EH (cell line): ENCODE measurements at places on chromosomes 2 and 18.

- DNase-seq: peak; percentile 59
Measured at GRCh38 chr2:69169655-69170389, 156.8 kb downstream of the ANTXR1 start.

DNA sequence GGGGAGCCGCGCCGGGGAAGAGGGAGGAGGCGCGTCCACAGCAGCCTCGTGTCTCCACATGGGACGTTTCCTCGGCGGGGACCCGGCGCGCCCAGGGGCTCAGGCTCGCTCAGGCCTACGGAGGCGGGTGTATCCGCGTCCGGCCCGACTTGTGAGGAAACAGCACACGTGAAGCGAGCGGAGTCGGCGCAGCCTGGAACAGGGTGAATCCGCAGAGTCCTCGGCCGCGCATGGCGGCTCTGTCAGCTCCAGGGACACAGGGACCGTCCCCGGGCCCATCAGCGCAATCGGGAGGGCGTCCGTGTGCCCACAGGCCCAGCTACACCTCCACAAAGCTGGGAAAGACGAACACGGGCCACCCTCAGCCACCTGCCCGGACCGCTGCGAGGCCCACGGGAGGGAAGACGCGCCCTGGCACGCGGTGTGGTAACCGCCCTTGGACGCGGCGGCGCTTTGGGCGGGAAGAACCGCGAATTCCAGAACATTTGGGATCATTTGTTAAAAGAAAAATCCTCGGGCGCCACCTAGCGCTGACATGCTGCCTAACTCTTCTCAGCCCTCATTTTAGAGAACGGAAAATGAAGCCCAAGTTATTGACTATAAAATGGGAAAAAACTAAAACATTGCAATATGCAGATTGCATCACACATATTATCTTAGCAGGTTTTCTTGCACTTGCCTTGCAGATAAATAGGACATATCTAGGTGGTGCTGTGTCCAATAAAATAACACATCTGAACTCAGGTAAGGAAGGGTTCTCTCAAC, 40.4 kb downstream of the TMEM18 start:
- peak; percentile 55 for DNase-seq

- DNase-seq: no peak
Measured at GRCh38 chr18:41828137-41828536, 126.9 kb upstream of the PIK3C3 start.

DNA sequence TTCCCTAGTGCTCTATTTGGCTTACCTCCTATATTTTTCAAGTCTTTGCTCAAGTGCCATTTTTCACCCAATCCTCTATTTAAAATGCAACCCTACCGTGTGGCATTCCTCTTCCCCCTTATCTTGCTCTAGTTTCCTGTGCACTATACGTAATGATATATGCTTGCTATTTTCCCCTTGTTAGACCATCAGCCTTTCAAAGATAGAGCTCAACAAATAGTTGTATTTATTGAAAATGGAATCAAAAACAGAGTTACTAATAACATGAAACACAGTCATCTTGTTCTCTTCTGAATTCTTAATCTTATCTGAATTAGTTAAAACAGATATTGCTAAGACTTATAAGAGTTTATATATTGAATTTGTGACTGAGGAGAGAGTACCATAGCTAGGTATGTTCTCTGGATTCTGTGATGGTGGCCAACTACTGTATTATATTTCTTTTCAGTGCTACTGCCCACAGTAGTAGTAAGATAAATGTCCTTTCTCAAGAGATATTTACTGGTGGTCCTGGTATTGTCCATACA, 55.3 kb downstream of the CAB39 start:
- no peak for DNase-seq

GRCh38 chr2:196586511-196586991, 53.0 kb upstream of the CCDC150 start:
- DNase-seq: peak; percentile 94

DNA sequence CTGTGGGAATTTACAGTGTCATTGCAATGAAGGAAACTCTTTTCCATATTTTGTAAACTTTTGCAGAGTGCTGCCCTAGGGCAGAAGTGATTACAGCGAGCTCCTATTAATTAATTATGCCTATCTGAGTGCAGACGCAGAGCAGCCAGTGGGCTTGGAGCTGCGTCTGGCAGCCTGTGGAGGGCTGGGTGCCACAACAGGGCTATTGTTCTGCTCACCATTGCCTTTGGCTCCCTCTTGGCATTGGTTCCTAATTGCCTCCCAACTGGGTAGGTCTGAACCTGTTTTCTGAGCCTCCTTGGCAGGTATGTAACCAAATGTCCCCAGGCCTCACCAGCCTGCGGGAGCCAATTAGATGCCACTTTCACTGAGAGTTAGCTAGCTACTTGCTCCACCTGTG, 25.6 kb upstream of the ITGB6 start:
- DNase-seq: no peak

DNA sequence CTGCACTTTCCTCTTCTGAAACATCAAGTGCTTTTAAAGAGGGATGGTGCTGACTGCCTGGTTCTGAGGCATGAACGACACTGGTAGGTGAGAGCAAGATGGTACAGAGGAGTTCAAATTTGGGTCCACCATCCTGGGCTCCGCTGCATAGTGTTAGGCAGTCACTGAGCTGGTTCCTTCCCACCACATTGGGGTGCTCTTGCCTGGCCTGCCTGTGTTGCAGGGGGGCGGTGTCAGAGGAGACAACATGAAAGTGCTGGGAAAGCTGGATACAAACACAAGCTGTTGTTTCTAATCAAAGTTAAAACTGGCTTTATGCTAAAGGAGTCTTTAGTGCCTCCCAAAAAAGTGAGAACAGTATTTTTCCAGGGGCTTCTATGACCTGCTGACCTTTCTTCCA, 258.1 kb downstream of the GBX2 start:
- no peak for DNase-seq

DNA sequence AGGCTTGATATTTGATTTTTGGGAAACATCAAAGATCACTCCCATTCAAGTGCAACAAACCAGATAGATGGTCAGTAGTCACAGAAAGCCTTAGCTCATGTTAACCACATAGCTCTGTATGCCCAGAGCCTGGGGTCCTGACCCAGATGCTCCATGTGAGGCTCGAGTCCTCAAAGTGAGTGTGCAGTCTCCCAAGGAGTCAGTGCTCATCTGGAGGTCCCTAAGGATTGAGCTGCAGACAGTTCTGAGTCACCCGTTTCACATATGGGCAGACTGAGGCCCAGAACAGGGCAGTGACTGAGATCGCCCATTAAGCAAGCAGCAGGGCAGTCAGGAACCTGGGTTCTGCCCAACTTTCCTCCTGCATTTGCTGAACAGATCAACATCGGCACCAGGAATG, 9.2 kb downstream of the TMEM37 start:
- no peak for DNase-seq

- no peak for DNase-seq
Measured at GRCh38 chr2:22656426-22656825, 728.6 kb upstream of the KLHL29 start.

GRCh38 chr2:167122389-167122788, 234.1 kb downstream of the XIRP2 start:
- peak; percentile 15 for DNase-seq

GRCh38 chr2:128308284-128308731, 10.4 kb downstream of the HS6ST1 start:
- no peak for DNase-seq

DNA sequence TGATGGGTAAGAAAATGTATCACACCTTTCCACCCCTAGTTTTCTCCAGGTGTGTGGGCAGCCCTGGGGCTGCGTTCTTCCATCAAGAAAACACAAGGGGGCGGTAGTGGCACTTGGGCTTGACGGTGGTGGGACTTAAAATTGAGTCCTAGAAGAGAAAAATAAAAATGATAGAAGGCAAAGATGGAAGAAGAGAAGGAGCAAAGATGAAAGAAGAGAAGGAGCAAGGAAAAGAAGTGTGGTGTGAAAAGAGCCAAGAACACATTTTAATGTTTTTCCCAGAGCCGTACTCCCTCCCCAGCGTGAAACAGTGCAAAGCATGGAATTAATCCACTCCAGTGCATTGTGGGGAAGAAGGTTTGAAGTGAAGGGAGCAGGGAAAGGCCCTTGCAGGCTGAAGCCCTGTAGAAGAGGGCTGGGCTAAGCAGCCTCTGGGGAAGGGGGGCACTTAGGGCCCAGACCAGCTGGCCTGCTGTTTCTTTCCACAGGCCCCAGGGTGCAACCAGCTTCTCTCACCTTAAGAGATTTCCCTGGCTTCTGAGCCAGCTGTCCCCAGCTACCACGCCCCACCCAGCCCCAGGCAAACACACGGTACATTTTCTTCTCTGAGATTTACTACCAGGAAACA, 256.8 kb downstream of the RNF152 start:
- peak; percentile 63 for DNase-seq

DNA sequence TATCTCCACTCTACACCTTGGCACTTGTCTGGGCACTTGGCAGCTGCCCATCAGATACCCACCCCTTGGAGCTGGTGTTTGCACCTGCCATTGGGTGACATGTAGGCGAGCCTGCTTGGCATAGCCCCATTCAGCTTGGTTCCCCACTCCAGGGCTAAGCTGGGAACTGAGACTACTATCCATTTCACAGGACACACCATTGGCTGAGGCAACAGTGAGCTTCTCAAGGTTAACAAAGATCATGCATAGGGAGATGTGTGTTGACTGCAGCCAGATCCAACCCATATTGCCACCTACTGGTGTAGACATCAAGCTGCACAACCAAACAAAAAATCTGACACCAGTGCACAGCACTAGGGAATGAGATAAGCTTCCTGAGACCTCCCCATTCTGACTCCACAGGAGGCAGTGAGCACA, 1389.8 kb upstream of the TMEFF2 start:
- DNase-seq: no peak

- DNase-seq: no peak
Measured at GRCh38 chr2:23565374-23565773, 180.4 kb downstream of the KLHL29 start.

DNA sequence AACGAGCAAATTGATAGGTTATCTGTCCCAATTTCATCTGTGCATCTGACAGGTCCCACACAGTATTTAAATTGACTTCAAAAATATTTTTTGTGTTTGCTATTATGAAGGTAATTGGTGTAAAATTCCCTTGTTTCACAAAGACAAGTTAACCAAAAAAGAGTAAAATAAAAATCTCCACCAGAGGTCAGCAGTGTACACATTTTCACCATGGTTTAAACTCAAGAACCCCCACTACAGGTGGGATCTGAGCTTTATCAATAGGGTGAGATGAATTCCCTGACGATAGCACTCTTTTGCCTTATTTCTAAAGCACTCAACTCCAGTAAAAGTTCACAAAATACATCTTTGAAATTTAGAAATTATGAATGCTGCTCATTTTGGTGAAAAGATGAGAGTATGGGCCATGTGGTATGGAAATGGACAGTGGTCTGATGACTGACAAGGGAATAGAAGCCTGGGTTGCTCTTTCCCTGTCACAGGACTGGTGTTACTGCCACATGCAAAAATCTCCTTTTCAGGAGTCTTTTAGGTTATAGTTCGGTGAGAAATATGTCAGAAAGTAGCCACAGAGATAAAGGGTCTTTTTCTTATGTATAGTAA, 68.0 kb downstream of the SERPINB8 start:
- DNase-seq: peak; percentile 21

DNA sequence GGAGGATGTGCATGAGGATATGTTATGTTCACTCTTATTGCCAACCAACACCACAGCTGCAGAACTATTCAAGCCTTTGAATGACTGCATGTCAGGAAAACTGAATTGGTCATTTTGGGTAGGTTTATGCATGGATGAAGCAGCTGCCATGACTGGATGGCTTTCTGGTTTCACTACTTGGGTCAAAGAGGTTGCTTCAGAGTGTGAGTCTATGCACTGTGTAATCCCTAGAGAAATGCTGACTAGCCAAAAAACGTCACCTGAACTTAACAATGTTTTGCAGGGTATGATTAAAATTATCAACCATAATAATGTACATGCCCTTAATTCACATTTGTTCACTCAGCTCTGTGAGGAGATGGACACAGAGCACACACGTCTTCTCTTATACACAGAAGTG, 206.7 kb upstream of the RBBP8 start:
- no peak for DNase-seq

DNA sequence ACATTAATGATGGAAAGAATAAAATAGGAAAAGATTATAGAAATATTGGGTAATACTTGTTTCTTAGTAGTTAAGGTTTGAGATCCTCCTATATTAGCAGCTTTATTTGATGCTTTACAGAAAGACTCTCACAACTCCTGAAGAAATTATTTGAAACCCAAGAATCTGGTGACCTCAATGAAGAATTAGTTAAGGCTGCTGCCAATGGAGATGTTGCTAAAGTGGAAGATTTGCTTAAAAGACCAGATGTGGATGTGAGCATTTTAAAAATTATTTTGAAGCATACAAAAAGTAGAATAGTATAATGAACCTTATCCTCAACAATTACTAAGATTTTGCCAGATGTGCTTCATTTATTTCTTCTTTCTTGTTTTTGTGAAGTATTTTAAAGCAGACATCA, 59.1 kb downstream of the MIB1 start:
- DNase-seq: no peak

GRCh38 chr2:103361712-103362111, 599.9 kb downstream of the TMEM182 start:
- DNase-seq: no peak

DNA sequence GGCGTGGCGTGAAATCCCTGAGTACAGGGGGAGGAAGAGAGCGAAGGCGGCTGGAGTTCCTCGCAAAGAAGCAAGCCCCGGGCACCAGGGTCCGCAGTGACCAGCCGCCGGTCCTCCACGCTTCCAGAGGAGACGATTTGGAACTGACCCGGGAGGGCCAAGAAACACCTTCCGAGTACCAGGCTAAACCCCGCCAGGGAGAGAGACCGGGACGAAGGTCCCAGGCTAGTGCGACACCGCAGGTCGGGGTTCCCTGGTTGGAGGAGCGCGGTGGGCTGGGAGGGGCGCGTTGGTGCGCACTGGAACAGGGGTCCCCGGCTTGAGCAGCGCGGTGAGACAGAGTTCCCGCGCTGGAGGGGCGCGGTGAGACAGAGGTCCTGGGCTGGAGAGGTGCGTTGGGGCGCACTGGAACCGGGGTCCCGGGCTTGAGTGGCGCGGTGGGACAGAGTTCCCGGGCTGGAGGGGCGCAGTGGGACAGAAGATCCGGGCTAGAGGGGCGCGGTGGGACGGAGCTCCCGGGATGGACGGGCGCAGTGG, 901 bp downstream of the WDFY1 start:
- peak; percentile 40 for DNase-seq

- DNase-seq: no peak
Measured at GRCh38 chr2:239818086-239818485, 207.1 kb downstream of the NDUFA10 start.

GRCh38 chr2:228655331-228655730, 473.8 kb upstream of the SPHKAP start:
- DNase-seq: peak; percentile 68

DNA sequence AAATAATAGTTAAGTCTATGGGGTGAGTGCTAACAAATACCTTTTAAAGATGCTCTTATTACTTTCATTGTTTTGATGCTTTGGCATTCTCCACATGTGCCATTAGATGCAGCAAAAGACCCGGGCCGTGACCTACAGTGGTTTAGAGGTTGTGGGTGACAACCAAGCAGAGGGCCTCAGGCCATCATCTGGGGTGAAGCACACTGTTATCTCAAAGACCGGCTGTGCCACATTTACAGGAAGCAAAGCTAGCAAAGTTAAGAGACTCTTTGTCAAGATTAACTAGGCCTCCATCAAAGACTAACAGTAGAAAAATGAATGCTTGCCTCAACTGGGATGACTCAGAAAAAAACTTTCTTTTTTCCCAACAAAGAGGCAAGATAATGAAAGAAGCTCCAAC, 695.3 kb downstream of the SATB2 start:
- DNase-seq: peak; percentile 30

GRCh38 chr2:85838641-85839040, 50.1 kb downstream of the ST3GAL5 start:
- DNase-seq: no peak
